ENCODE measurements at places on chromosomes 5 and 9. TPM values are rescaled to one million over a fixed set of nuclear protein-coding genes. Genes with fewer than 3 reads are reported as not detected.

The LCN1 gene
- not detected for polyA plus RNA-seq

The CAVIN4 gene
- polyA plus RNA-seq, result 3.2 TPM

The PTGR1 gene
- 263 TPM for polyA plus RNA-seq

The GABRA1 gene
- polyA plus RNA-seq, result not detected

The PCDHB9 gene
- polyA plus RNA-seq, result 5.1 TPM

The SLC46A2 gene
- polyA plus RNA-seq, result 0.29 TPM

The TRIM7 gene
- polyA plus RNA-seq, result 0.17 TPM

The IL9 gene
- polyA plus RNA-seq, result not detected

The DHFR gene
- 64.6 TPM for polyA plus RNA-seq

The FOXD4L3 gene
- polyA plus RNA-seq, result not detected

The HRH2 gene
- 2.9 TPM for polyA plus RNA-seq

The WDR38 gene
- polyA plus RNA-seq, result 0.60 TPM

DNA sequence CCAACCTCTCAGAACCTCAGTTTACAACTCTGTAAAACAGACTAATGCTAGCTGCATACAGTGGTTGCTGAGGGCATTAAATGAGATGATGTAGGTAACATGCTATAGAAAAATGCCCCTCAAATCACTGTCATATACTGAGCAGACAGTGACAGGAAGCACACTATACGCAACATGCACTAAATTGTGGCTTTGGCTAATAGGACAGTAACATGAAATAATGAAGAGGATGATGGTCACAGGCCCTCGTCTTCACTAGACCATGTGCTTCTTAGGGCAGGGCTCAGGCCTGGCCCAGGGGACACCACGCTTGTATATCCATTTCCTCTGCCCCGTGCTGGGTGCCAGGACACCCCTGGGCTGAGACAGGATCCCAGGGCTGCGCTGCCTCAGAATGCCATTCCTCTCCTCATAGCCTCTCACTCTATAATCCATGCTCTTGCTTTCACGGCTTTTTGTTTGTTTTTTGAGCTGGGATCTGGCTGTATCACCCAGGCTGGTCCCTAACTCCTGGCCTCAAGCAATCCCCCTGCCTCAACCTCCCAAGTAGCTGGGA is 18.9 kb downstream of the CSF1R start:
- DNase-seq, result no peak

- DNase-seq, result no peak
Observed at GRCh38 chr5:175861337-175862130, 9.8 kb upstream of the CPLX2 start.

GRCh38 chr9:71676460-71676859 is 91.9 kb downstream of the CEMIP2 start:
- no peak for DNase-seq

- DNase-seq, result no peak
Observed at GRCh38 chr9:132989414-132989996, 11.0 kb downstream of the GFI1B start.

DNA sequence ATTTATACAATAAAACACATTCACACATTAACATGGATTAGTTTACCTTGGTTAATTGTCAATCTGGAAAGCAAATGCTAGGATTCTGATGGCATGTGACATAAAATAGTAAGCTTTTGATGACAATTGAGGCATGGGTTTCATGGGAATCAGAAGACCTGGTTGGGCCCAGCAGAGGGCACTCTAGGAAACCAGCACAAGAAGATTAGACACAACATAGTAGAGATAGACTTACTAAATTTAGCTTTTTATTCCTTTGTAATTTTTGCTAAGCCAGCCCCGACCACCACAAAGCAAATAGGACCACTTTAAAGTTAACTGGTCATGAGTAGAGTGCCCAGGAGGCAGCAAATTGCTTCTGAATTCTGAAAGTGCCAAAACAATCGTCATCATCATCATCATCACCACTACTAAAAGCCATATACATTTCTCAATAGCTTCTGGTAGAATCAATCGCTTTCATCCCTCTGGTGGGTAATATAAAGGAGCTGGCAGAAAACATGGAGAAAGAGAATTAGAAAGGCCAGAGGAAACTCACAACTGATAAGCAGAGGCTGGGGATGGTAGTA is 163.2 kb downstream of the ARRDC3 start:
- no peak for DNase-seq

DNA sequence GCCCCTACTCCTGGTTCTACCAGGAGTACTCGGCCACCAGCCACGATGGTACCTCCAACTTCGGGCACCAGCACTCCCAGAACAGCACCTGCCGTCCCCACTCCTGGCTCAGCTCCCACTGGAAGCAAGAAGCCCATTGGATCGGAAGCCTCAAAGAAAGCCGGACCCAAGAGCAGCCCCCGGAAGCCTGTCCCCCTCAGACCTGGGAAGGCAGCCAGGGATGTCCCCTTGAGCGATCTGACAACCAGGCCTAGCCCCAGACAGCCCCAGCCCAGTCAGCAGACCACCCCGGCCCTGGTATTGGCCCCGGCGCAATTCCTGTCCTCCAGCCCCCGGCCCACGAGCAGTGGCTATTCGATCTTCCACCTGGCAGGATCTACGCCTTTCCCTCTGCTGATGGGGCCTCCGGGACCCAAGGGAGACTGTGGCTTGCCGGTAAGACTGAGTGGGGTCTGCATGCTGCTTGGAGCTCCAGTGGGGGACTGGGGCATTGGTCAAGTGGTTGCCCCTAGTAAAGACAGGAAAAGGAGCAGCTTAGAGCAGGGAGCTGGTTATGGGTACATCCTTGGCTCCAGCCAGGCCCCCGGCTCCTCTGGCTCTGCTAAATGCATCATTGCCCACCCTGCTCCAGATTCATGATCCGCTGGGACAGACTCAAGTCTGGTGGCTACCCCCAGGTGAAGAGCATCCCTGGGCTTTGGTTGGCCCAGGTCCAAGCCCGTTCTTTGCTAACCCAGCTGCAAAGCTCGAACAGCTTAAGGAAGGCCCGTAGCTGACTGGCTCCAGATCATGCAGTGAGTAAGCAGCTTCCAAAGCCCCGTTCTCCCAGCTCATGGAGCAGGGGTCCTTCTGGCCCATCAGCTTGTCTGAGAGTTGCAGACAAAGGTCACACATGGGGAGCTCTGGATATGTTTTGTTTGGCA is 14.0 kb downstream of the COL27A1 start:
- DNase-seq, result no peak

DNA sequence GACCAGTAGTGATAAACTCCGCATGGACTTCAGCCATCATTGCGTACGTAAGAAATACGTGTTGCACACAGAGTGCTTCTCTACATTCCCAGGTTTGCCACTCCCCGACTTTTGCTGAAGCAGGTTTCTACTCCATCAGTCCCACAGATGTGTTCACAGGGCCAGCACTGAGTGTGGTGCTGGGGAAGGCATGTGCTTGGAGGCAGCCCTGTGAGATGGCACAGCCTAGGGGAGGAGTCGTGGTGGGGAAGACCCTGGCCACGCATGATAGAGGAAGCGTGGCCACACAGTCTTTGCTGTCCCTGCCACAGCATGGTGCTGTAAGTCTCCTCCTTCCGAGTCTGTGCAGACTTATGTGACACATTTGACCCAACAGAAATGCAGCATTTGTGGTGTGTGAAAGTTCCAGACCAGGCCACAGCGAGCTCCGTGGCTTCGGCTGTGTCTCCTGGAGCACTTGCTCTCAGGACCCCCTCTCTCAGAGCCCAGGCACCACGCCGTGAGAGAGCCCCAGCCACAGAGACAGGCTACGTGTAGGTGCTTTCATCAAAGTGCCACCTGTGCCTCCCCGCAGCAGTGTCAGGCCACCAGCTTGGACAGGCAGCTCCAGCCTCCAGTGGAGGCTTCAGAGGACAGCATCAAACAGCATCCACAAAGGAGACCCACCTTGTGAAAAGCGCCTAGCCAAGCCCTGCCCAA is 197.8 kb downstream of the AUH start:
- DNase-seq, result no peak

DNA sequence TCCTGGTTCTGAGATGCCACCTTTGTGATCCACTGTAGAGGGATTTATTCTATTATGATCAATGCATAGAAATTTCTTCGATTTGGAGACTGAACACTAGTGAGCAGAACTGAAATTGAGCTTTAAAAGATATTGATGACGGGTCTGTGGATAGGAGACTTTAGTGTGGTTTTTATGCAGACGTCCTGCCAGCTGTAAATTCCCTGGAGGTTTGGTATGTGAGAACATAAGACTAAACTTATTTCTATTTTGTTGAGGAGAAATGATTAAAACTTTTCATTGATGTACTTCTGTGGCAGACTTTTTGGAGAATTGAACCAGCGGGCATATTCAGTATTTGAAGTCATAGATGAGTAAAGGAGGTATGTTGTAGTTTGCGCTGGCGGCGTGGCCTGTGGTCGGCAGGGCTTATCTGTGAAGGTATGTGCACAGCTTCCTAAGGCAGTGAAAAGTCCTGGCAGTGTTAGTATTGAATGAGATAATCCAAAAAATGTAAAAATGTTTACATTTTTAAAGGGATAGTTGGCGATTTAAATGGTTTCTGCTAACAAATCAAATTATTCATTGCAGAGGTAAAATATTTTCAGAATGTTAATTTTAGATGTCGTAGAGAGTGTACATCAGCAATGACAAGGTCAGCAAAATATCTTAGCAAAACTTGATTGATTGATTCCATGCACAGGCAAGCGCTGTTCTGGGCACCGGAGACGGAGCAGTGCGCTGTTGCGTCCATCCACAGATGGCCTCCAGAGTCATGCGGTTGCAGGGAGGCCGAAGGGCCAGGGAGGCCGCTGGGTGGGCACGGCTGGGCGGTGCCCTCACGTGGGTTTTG is 20.4 kb downstream of the TENT4A start:
- no peak for DNase-seq

- peak; percentile 24 for DNase-seq
Observed at GRCh38 chr9:69421908-69422801, 97.1 kb downstream of the ENTREP1 start.

GRCh38 chr9:135891027-135891631 is 16.2 kb downstream of the CAMSAP1 start:
- no peak for DNase-seq

DNA sequence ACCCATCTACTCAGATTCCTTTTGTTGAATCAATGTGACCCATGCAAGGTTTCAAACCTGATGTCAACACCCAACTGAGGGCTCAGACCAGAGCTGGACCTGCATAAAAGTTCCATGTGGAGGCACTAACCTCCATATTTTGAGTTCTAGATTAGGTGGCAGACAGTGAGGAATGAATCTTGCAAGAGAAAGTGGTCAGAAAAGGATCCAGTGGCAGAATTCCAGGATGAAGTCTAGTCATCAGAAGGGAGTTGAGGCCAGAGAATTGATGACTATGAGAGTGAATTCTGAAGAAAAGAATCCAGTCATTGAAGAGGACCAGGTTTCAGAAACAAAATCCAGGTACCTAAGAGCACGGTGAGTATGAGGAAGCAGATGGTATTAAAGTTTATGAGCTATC is 205.1 kb upstream of the RGMB start:
- no peak for DNase-seq

- DNase-seq, result no peak
Observed at GRCh38 chr5:922436-923280, 30.0 kb downstream of the TRIP13 start.

- DNase-seq, result no peak
Observed at GRCh38 chr5:9500625-9501024, 45.2 kb downstream of the SEMA5A start.

DNA sequence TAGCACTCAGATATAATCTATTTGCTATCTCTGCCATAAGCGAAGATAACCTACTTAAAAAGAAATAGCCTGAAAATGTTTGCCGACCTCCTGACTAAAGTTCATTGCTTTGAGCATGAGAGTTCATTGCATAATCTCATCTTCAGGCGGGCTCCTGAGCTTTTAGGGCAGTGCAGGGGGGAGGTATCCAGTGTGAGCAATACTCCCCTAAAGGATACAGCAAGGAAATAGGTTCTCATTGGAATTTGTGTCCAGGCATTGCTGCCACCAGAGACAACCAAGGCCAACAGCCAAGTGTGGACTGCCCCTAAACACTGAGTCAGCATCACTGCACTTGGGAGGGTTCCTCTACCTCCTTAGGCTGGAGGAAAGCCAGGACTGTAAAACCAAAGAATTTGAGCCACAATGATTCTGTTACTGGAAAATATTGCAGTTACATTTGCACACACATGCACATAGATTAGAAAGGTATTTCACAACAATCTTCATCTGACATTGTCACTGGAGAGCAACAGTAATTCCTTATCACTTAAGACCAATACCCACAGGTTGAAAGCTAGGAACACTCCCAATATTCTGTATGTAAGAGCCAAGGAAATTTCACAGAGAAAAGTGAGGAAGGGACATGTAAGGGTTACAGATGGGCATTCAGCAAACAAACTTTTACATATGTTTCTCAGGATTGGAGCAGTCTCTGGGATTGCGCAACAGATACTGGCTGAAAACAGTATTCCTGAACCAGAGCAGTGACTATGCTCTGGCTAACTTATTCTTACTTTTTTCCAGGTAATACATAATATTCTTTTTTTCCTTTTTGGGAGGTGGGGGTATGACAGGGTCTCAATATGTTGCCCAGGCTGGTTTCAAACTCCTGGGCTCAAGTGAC is 98.6 kb upstream of the TLE1 start:
- DNase-seq, result no peak

DNA sequence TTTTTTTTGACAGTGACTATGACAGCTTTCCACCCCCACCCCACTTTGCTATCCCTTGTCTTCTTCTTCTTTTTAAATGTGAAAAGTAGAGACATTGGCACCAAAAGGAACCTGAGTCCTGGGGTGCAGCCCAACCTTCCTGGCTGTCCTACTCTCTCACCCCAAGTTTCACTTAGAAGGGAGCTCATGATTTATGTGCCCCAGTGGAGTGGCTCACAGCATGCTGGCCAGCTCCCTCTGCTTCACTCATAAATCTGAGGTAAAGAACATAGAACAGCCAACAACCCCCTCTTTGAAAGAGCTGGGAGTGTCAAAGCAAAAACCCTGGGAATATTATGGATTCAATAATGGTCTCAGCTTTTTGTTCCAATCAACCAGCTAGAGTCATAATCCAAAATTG is 196.3 kb upstream of the DAPK1 start:
- DNase-seq, result no peak

- peak; percentile 62 for DNase-seq
Observed at GRCh38 chr5:172943283-172943841, 15.9 kb upstream of the RPL26L1 start.

DNA sequence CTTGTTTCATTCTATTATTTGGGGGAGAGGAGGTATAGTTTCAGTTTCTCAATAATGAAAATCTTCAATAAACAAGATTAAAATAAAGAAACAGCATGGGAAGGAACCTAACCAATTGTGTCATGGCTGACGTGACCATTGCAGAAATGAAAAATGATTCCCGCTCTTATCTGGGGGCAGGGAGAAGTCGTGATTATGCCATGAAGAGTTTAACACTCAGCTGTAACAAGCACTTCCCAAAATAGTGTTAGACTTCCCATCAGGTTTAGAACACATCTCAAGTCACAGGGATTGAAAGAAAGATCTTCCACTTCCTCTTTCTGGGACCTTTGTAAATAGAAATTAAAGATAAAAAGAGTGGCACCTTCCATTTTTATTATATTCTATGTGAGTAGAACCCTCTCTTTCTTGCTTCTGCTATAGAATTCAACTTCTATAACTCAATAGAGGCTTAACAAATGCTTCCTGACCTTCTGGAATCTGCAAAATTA is 122.2 kb downstream of the TRPM6 start:
- DNase-seq, result no peak

- no peak for DNase-seq
Observed at GRCh38 chr5:135356522-135357318, 42.3 kb downstream of the MACROH2A1 start.

GRCh38 chr5:133952729-133953567 is 15.5 kb downstream of the C5orf15 start:
- no peak for DNase-seq

GRCh38 chr5:2335733-2336515 is 415.6 kb downstream of the IRX2 start:
- DNase-seq, result no peak
